ENCODE measurements at places on chromosomes 4 and X.

DNA sequence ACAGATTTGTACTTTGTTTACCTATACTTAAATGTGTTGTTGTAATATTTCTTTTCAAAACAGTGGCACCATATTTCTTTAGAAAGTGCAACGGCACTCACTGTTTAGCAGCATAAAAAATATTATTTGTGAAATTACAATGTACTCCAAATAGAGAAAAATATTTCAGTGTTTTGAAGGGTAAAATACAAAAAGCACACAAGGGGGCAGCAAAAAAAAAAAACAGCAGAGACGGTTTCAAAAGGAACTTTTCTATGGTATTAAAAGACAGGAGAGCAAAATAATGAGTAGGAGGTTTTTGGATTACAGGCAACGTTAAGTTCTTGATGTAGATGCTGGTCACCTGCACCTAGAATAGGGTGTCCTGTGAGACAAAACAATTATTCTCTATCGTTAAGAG lies 2.0 kb downstream of the NUDT11 start:
- DNase-seq: no peak

GRCh38 chrX:99933865-99934264 lies 476.2 kb downstream of the PCDH19 start:
- no peak for DNase-seq

GRCh38 chr4:39023059-39023458 lies 9.2 kb downstream of the TMEM156 start:
- no peak for DNase-seq

DNA sequence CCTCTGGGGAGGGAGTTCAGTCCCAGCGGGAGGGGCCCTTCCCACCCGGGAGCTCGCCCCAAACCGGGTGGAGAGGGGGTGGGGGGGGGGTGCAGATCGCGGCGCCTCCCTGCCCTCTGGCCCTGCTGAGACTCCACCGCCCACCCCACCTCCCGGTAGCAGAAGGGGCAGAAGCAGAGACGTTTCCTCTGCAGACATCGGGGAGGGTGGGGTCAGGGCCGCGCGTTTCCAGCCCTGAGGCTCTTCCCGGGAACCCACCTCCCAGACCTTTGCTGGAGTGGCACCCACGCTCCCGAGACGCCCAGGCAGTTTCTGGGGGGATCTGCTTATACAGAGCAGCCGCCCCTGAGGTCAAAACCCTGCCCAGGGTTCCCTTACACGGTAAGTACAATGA lies 30.2 kb downstream of the CPLX1 start:
- DNase-seq: no peak

DNA sequence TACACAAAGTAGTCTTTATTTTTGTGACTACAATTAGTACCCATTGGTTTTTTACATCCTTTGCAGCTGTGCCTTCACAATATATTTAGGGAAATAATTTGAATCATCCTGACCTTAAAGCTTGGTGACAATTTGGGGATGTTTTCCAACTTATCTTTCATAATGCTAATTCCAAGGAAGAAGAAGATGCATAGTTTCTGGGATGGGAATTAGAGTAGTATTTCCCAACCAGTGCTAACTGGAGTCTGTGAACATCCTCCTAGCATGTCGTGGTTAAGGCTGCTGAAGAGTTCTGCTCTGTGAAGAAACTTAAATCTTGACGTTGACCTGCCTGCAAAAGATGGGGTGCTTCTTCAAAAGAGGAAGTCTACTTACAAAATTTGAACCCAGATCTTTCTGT lies 173.5 kb downstream of the ANK2 start:
- DNase-seq: no peak

GRCh38 chr4:40995850-40996249 lies 218.5 kb downstream of the APBB2 start:
- DNase-seq: no peak

Measured in HAP-1 (cell line).